M059J (cell line): ENCODE measurements at places on chromosomes 13 and 19.

DNA sequence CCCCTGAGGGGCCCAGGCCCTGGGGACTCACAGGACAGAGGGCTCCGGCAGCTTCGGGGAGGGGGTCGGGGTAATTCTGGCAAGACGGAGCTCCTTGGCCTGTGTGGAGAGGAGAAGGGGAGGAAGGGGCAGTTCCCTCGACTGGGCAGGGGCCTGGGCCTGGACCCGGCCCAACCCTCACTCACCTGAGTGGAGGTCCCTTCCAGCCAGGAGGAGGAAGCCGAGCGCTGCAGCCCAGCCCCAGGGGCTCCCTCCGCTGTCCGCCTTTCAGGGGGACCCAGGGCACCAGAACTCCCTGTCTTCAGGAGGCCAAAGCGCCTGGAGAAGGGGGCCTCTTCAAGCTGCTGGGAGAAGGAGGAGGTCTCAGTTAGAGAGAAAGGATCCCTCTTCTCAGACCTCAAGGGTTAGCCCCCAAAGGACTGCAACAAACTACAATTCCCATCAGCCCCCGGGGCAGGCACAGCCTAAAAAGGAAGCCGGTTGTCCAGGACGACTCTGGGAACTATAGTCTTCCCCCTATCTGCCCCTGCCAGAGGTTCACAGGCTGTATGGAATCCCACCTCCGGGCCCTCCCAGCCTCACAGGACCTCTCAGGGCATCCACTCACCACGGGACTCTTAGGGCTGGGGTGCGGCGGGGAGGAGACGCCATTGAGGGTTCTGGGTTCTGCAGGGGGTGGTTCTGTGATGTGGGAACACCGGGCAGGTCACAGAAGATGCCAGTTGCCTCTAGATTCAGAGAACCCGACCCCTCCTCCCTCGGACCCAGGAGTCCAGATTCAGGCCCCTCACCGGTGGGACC lies 19.8 kb downstream of the EPS8L1 start:
- DNase-seq: no peak

- DNase-seq: no peak
Observed at GRCh38 chr13:113117335-113117872, 5.2 kb upstream of the F10 start.

GRCh38 chr19:47839411-47839810 lies 17.7 kb downstream of the CRX start:
- DNase-seq: no peak

GRCh38 chr19:16654140-16654539 lies 5.8 kb downstream of the SMIM7 start:
- DNase-seq: peak; percentile 18

- DNase-seq: no peak
Observed at GRCh38 chr13:71274923-71275608, 591.9 kb downstream of the DACH1 start.

DNA sequence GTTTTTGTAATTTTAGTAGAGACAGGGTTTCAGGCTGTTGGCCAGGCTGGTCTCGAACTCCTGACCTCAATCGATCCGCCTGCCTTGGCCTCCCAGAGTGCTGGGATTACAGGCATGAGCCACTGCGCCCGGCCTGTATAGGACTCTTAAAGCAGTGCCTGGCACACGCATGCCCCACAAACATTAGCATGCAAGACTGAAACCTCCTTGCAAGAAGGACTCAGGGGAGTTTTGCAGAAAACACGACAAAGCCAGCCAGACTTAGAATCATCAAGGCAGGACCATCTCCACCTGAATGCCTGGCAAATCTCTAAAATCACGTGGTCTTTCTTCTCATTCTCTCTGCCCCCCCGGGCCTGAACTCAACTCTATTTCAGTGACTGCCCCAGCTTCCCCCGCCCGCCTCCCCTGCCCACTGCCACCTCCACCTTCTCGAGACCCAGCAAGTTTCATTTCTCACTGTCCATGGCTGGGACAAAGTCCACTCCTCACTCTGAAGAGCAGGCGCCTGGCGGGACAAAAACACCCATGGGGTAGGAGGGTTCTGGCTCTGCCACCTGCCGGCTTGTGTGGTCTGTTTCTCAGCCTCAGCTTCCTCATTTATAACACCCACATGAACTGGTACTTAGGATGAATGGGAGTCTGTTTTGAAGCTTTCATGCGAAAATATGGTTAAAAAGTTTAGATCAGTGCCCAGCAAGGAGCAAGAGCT lies 2.4 kb downstream of the TICAM1 start:
- DNase-seq: no peak

- DNase-seq: no peak
Observed at GRCh38 chr13:74097116-74097515, 37.1 kb downstream of the KLF12 start.

DNA sequence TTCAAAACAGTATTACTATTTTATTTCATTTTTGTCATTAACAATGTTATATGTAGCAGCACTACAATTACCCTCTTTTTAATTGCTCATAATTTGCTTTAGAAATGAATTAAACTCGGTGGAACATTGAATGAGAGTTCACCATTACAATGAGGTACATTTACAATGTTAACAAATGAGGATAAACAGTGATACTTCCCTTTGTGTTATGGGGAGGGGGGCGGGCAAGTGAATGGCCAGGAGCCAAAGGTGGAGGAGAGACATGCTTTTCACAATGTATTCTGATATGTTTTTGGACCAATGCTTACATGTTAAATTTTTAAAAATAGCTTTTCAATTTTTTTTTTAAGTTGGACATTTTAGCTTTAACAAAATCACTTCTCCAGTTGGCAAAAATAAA lies 34.2 kb downstream of the NALCN start:
- no peak for DNase-seq

- DNase-seq: peak; percentile 95
Observed at GRCh38 chr19:4914736-4915501, 5.6 kb downstream of the UHRF1 start.

DNA sequence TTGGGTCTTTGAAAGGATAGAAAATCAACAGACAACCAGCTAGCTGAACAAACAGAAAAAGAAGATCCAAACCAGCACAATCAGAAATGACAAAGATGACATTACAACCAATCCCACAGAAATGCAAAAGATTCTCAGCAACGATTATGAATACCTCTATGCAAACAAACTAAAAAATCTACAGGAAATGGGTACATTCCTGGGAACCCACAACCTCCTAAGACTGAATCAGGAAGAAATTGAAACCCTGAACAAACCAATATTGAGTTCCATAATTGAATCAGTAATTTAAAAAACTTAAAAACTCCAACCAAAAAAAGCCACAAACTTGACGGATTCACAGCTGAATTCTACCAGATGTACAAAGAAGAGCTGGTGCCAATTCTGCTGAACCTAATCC lies 20.9 kb upstream of the C1QTNF9B start:
- DNase-seq: no peak

GRCh38 chr13:99656092-99656745 lies 154.9 kb downstream of the TM9SF2 start:
- DNase-seq: peak; percentile 72

- DNase-seq: no peak
Observed at GRCh38 chr19:13097463-13098258, 5.0 kb downstream of the LYL1 start.

GRCh38 chr13:33548069-33548468 lies 262.5 kb upstream of the STARD13 start:
- DNase-seq: no peak

GRCh38 chr19:28498404-28498976 lies 714.5 kb downstream of the UQCRFS1 start:
- no peak for DNase-seq

- no peak for DNase-seq
Observed at GRCh38 chr13:108407495-108407894, 138.0 kb downstream of the TNFSF13B start.

- DNase-seq: no peak
Observed at GRCh38 chr13:109131698-109132257, 502.4 kb downstream of the MYO16 start.

GRCh38 chr19:53977429-53977990 lies 13.9 kb upstream of the CACNG6 start:
- DNase-seq: peak; percentile 96

GRCh38 chr13:59677966-59678814 lies 485.5 kb downstream of the DIAPH3 start:
- DNase-seq: peak; percentile 18

- no peak for DNase-seq
Observed at GRCh38 chr19:21101521-21102242, 19.7 kb downstream of the ZNF714 start.

DNA sequence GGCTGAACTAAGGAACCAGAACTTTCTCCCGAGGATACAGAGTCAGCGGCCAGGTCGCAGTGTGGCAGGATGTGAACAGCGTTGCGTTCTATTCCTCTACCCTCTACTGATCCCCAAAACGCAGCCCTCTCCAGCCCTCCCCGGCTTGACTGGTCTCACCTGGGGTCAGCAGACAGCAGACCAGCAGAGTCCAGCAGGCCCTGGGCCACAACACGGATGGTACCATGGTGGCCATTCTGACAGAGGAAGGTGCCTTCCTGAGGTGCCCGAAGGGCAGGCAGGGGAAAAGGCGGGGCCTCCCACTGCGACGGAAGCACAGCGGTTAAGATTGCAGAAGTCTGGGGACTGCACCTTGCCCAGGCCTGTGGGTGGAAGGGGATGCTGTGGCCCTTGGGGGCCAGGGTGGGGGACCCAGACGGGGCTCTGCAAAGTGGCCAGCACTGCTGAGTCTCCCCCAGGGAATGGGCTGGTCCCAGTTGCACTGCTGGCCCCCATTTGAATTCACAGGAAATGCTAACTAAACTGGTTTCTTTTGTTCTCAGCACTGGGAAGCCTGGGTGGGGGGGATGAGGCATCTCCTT lies at the start of gene ICAM3:
ICAM3 (minus strand) TSS at position 245 of the 581 bp plus-strand sequence; CDS start at position 235, 10 bp downstream.
- no peak for DNase-seq

DNA sequence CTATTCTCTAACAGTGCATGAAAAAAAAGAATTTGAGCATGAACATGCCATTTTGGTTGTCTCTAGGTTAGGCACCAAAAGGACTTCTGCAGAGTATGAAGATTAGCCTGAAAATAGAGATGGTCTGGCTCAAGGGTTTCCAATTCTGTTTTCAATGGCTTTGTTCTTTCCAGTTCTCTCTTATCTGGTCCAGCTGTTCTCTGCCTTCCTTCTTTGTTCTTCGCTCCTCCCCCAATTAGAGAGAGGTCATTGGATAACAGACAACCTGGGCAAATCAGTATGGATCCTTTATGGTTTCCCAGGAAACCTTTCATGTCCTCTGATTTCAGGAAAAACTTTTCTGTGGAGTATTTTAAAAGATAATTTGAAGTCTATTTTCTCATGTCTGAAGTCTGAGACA lies 623.4 kb downstream of the PCDH17 start:
- DNase-seq: no peak

GRCh38 chr19:21158523-21159135 lies 16.8 kb downstream of the ZNF431 start:
- DNase-seq: peak; percentile 29

- DNase-seq: no peak
Observed at GRCh38 chr13:102399791-102400674, 1.8 kb downstream of the FGF14 start.

DNA sequence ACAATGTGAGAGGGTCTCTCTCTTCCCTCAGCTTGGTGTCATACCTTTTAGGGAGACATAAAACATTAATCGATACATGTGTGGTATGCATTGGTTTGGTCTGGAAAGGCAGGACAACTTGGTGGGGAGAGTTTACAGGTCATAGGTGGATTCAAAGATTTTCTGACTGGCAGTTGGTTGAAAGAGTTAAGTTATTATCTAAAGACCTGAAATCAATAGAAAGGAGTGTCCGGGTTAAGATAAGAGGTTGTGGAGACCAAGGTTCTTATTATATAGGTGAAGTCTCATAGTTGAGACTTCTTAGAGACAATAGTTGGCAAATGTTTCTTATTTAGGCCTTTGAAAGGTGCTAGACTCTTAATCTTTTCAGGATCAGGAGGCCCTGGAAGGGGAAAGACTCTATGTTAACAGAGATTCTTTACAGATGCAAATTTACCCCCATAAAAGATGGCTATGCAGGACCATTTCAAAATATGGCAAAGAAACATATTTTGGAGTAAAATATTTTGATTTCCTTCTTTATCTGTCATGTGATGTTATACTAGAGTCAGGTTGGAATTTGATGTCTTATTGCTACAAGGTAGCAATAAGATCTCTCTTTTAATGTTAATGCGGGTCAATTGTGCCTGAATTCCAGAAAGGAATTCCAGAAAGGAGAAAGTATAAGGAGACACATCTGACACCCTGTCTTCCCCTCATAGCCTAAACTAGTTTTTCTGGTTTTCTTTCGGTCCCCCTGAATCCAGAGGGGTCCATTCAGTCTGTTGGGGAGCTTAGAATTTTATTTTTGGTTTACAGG lies 59.2 kb upstream of the RCBTB2 start:
- DNase-seq: no peak

DNA sequence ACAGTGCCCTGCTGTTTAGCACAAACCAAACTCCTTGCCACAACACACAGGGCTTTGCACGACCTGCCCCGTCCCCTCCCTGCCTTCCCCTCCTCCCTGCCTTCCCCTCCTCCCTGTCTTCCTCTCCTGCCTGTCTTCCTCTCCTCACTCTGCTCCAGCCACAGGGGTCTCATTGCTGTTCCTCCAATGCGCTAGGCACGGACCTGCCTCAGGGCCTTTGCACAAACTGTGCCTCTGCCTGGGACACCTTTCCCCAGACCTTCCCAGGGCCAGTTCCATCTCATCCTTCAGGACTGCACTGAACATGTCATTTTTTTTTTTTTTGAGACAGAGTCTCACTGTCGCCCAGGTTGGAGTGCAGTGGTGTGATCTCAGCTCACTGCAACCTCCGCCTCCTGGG lies 1.8 kb upstream of the CREB3L3 start:
- no peak for DNase-seq

- no peak for DNase-seq
Observed at GRCh38 chr13:100564444-100565223, 24.0 kb downstream of the GGACT start.

- no peak for DNase-seq
Observed at GRCh38 chr13:52925251-52925650, 76.8 kb upstream of the PCDH8 start.

GRCh38 chr13:35957996-35958395 lies 173.2 kb downstream of the DCLK1 start:
- DNase-seq: no peak

DNA sequence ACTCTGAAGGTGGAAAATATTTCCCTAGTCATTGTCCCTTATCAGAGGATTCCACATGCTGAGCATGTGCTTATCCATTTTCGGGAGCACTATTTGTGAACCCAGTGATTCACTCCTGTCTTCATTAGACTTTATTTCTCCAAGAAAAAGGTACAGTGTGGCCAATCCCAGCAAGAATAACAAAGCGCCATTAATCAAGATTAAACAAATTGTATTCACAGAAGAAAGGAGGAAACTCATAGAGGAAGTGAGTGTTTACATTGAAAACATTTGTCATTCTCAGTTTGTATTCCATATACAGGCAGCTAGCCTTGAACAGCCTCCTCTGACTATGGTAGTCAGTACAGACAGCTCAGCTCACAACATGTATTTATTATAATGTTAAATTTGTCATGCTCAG lies 1669.9 kb upstream of the SPRY2 start:
- DNase-seq: no peak

GRCh38 chr13:76754414-76754813 lies 131.8 kb downstream of the KCTD12 start:
- DNase-seq: peak; percentile 25
